ENCODE measurements at places on chromosomes 5 and 9.

DNA sequence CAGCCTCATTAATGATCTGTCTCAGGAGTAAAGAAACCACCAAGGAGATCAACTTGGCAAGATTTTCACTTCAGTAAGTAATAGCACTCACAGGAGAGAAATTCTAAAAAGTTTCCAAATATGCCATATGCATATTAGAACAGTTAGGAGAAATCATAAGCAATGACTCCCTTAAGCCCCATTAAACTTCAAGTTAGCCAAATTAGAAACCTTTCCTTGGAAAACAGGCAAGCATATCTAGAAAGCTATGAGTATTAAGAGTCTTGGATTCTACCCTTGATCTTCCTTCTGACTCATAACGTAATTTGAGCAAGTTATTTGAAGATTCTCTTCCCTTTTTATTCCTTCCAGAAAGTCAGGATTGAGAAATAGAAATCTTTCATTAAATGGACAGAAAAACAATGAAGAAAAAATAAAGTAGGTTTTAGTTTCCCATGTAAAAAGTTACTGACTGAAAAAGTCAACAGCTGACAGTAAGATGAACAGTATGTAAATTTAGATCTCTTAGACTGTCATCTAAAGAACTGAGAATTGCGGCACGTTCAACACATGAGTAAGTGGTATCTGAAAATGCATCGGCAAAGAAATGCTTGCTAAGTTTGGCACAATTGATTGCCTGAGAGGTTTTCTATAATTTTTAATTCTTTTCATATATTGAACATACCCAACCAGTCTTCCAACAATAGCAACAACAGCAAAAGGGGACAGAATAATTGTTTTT, 565.7 kb upstream of the FTMT start:
- DNase-seq: peak; percentile 8

DNA sequence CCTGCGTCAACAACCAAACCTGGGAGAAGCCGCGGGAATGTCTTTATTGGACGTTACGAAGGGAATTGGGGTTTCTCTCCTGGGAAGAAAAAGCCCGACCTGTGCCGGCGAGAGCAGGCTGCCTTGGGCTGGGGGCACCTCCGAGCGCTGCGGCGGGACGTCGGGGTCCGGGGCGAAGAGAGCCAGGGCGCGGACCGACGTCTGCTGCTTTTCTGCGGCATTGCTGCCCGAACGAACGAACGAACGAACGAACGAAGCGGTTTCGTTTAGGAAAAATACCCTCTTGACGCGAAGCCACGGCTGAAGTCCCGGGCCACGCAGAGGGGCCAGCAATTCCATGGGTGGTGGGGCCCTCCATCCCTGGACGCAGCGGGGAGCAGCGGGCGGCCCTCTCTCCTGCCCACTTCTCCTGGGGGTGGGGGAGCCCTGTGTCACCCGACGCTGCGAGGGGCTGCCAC, 4.8 kb upstream of the PITX1 start:
- no peak for DNase-seq

DNA sequence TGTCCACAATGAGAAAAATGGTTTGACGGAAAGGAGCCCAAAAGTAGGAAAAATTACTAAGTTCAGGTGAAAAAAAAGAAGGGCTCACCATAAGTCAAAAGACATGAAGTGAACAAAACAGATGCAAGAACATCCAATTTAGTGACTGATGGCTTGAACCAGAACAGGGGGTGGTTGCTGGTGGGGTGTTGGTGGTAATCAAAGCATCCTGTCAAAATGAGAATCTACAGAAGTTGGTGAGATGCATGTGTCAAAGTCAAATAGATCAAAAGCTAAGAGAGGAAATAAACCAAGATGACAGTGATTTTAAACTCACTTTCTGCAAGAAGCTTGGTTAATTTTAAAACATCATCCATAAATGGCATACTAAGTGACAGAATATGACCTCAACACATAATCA, 117.4 kb downstream of the MLLT3 start:
- DNase-seq: no peak

GRCh38 chr5:171445644-171446516, 26.4 kb downstream of the FGF18 start:
- no peak for DNase-seq

DNA sequence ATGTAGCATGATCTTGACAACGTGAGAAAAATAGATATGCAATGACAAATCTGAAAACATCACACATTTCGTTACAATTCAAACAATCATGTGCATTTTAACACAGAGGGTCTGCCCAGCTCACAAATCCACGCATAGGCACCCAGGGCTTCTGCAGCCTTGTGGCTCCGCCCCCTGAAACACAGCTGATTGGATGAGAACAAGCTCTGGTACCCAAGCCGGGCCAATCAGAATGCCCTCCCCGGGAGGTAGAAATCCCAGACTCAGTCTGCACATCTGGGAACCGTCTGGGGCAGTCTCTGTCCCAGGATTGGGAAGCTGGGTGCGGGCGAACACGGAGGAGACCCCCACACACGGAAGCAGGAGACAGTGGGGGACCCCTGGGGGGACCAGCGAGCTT, 137.5 kb downstream of the GAPVD1 start:
- no peak for DNase-seq

DNA sequence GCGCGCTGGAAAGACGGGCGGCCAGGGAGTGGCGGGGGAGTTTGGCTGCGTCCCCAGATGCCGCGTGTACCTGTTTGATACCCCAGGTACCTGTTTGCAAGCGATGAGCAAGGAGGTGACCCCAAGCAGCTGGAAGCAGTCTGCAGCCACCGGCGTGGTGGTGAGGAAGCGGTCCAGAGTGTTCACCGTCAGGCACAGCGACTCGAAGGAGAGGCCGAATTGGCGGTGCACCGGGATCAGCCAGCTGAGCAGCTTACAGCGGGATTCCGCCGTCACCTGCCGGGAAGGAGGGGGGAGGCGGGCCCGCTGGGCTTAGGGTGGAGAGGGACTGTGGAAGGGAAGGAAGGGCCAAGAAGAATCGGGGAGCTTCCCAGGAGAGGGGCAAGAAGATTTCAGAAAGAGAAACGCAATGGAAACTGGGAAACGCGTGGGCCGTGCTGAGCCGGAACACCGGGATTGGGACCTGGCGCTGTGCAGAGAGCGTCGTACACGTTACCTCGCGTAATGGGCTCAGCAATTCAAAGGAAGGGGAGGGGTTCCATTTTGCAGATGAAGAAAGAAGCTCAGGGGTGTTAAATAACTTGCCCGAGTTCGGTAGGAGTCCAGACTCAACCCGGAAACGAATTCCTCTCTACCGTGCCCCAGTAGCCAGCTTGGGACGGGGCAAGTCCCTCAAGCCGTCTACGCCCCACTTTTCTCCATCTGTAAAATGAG, 980 bp downstream of the CCNO start:
- no peak for DNase-seq

DNA sequence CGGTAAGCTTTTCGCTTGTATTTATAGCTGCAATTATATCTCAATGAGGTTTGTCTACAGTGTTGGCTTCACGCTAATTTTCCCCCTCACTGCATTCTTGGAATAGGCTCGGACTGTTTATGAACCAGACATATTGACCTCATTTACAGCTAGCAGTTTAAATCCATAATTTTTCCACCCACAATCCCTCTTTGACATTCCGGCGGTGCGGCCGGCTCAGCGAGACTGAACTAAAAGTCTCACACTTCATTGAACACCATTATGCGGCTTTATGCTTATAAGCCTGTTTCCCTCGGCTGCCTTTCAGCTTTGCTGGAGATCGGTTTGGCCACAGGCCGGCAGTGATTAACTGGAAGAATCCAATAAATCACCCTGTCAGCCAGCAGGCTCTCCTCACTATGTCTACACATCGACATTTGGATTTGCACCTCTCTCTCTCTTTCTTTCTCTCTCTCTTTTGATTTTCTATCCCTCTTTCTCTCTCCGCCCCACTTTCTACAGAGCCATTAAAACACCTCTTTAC, 315.0 kb upstream of the TLE4 start:
- peak; percentile 75 for DNase-seq

- no peak for DNase-seq
These were observed 34.2 kb downstream of the MEGF10 start for GRCh38 chr5:127324756-127325155.

All from GM04503 (cell line).